ENCODE measurements at places on chromosomes 6 and 20.

DNA sequence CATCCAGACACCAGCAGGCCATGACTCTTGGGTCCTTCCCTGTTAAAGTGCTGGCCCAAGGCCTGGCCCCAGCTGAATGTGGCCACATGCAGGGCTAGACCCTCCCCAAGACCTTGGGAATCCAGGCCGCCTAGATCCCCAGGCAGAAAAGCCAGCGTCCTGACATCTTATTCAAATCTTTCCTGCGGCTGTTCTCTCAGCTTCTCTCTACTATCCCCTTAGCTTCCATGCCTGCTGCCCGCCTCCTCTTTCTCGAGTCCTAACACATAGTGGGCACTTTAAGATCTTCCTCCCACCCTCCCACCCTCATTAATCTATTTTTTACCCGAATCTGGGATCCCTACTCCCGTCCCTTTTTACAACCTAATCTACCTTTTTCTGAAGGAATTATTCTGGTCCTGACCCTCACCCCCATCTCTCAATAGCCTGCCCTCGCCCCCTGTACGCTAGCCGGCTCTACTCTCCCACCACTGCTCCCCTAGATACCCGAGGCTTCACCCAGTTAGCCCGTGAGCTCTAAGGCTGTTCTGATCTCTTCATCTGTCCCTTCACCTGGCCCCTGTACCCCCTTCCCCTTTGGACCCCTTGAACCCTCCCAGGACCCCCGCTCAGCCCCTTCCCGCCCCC is at the start of gene CCHCR1:
TSS of gene CCHCR1 (minus strand) at position 290 of the 627 bp plus-strand sequence. CDS start at position 88, 202 bp downstream.
- peaks cover 4% of the 10 kb centered on the region for H3K36me3 ChIP-seq
- H3K27me3 ChIP-seq, result no peaks in the 10 kb centered on the region
- DNase-seq, result no peak
- H3K27ac ChIP-seq, result peak within 1 kb of the TSS; percentile 70
- H3K4me1 ChIP-seq, result peaks cover 18% of the 10 kb centered on the region

- H3K4me3 ChIP-seq, result no peak overlapping the region
- H3K27me3 ChIP-seq, result no peaks in the 10 kb centered on the region
- DNase-seq, result no peak
Observed at GRCh38 chr6:124870611-124871459, 91.4 kb upstream of the RNF217 start.

- DNase-seq, result no peak
- no peaks in the 10 kb centered on the region for H3K27me3 ChIP-seq
- no peaks in the 10 kb centered on the region for H3K4me1 ChIP-seq
- H3K36me3 ChIP-seq, result peaks cover 11% of the 10 kb centered on the region
- H3K4me3 ChIP-seq, result no peak overlapping the region
Observed at GRCh38 chr20:35878113-35878625, 76.1 kb downstream of the SCAND1 start.

DNA sequence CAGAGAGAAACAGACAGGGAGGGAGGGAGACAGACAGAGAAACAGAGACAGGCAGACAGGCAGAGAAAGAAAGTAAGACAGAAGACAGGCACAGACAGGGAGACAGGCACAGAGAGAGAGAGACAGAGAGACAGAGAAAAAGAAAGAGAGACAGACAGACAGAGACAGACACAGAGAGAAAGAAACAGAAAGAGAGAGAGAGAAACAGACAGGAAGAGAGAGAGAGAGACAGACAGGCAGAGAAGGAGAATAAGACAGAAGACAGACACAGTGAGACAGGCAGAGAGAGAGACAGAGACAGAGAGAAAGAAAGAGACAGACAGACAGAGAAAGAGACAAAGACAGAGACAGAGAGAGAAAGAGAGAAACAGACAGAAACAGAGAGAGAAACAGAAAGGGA is 754.8 kb upstream of the DEFB115 start:
- DNase-seq, result no peak
- H3K27me3 ChIP-seq, result no peaks in the 10 kb centered on the region
- H3K36me3 ChIP-seq, result no peaks in the 10 kb centered on the region
- no peak overlapping the region for H3K4me3 ChIP-seq

DNA sequence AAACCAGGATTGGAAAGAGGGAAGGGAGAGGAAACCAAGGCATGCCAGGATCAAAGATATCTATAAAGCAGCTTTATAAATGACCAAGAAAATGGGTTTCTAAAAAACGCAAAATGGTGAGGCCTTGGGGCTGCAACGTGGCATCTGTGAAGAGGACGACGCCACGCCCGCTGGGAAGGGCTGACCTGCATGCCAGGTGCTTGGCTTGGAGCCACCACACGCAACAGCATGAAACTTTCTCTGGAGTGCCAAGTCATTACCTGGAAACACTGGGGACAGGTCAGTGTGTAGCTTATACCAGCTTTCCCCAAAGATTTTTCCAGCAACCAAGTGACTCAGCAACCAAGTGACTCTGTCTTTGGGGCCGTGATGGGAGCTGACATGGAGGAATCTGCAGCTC is 82.5 kb downstream of the POPDC3 start:
- no peaks in the 10 kb centered on the region for H3K36me3 ChIP-seq
- no peak overlapping the region for H3K27ac ChIP-seq
- no peaks in the 10 kb centered on the region for H3K4me1 ChIP-seq
- H3K4me3 ChIP-seq, result no peak overlapping the region
- no peaks in the 10 kb centered on the region for H3K27me3 ChIP-seq
- no peak for DNase-seq

DNA sequence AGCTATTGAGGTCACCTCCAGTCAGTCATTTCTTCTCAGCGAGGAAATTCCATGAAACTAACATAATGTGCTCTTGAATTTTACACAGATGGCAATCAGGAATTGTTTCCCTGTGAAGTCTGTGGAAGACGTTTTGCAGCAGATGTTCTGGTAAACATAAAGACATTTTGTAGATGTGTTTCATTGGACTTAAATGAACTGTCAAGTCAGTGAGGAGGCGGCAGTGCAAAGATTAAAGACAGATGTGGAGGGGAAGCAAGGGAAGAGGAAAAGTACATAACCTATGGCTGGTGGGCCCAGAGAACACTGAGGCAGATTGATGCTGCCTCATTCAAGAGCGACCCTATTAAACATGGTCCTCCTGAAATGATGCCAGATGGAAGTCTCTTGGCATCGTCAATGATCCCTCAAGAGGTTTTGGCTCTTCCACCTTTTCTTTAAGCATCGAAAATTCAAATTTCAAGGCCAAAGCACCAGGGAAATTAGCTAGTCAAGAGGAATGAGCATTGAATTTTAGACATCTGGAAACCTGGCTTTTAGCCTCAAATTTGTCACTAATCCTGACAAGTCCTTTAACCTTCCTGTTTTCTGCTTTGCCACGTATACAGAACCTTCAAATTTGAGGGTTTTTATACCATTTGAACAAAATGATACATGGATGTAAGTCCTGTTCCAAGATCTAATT is 20.1 kb downstream of the ZC2HC1B start:
- DNase-seq, result no peak
- H3K36me3 ChIP-seq, result no peaks in the 10 kb centered on the region
- no peak overlapping the region for H3K4me3 ChIP-seq
- no peaks in the 10 kb centered on the region for H3K4me1 ChIP-seq
- H3K27ac ChIP-seq, result no peak overlapping the region

- DNase-seq, result no peak
- no peaks in the 10 kb centered on the region for H3K36me3 ChIP-seq
- no peaks in the 10 kb centered on the region for H3K27me3 ChIP-seq
- no peak overlapping the region for H3K4me3 ChIP-seq
- no peaks in the 10 kb centered on the region for H3K4me1 ChIP-seq
- H3K27ac ChIP-seq, result no peak overlapping the region
Observed at GRCh38 chr6:55985309-55985708, 109.9 kb upstream of the BMP5 start.

- no peak overlapping the region for H3K4me3 ChIP-seq
- no peak overlapping the region for H3K27ac ChIP-seq
- no peaks in the 10 kb centered on the region for H3K4me1 ChIP-seq
- H3K27me3 ChIP-seq, result no peaks in the 10 kb centered on the region
Observed at GRCh38 chr6:11432091-11432490, 105.5 kb upstream of the TMEM170B start.
